Posterior cingulate gyrus (tissue), 11 donors: ENCODE measurements at places on chromosomes 7 and 10.
A peak's percentile ranks its signal among the peaks of the same experiment; 100 is the strongest.

DNA sequence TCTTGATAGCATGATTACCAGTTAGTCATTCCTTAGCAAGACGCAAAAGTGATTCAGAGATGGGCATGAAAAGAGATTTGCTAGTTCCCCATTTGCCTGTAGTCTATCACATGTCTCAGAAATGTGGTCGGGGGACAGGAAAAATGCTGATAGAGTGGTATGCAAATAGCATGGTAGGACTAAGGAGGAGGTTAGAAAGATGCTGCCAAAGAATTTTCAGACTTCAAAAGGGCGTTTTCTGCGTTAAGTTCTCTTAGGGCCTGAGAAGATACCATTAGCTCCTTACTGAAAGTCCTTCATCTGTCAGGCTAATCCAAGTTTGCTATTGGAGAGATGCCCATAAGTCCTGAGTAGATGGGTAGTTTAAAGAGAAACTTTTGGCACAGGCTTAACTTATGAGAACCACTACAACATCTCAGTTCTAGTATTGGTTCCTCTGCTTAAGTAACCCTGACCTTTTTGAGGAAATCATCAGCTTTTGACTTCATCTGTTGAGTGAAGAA, 2.7 kb downstream of the CALD1 start:
- no peak for DNase-seq

DNA sequence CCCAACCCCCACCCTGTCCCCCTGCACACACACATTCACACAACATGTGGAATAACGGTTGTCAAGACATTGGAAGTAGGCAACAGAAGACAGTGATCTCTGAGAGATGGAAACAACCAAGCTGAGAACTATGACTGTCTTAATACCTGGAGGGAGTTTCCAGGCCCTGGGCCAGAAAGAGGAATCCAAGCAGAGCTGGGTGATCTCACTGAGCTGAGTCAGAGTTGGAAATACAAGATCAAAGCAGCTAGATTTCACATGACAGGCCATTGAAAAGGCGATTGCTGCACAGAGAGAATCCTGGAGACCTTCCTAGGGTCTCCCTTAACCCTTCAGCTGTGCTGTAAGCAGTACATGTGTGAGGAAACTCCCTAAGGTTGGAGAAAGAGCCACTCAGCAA, 165.8 kb upstream of the PRSS1 start:
- no peak for DNase-seq

GRCh38 chr10:26491934-26492333, 53.8 kb downstream of the APBB1IP start:
- DNase-seq: no peak

GRCh38 chr7:78542541-78542940, 744.0 kb downstream of the PHTF2 start:
- DNase-seq: no peak

GRCh38 chr10:95832216-95833041, 75.3 kb upstream of the CC2D2B start:
- no peak for DNase-seq

DNA sequence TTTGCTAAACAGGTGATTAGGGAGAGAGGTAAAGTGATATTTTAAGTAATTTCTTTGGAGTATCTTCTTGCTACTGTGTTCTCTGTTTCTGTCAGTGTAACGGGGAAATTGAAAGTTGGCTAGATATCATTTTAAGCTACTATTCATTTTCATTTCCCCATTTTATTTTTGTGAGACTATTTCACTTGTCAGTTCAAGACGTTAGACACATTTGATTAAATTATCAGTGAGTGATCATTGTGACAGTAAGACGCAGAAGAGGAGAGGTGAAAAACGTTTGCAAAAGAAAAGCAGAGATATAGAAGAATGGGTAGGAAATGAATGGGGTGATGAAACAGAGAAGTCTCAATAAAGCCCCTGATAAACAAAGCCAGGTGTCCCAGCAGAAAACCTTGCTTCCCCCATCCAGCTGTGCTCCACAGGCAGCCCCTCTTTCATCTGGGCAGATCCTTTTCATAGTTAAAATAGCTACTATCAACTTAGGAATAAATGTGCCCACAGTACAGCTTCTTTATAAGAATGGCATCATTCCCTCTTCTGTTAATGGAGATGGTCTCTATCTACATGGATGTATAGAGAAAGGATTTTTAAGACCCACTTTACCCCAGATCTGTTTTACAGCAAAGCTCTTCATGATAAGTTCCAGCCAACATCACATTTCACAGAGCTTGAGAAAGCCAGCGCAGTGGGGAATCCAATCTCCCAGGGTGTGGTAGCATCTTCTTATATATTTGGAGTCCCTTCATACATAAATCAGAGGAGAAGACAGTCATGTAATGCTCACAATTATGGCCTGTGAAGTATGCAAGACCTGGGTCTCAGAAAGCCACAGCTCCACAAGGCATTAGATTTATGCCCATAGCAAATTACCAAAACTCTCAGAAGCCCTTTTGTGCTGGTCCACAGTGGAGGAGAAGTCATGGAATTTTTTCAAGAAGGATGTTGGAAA, 138.1 kb upstream of the ITGB1 start:
- no peak for DNase-seq

DNA sequence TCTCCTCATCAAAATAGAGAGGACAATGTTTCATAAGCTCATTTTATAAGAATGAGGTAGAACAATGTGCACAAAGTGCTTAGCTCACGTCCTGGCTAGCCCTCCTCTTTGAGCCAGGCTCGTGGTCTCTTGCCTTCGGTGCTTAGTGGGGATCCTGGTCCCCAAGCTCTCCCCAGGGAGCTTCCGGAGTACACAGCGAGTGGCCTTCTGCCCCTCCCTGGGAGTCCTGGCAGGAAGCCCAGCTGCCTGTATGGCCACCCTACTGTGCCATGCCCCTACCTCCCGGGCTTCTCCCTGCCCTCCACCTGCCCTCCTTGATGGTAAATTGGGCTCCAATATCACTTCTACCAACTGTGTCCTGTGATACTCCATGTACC, 868 bp downstream of the MYO1G start:
- peak; percentile 67 for DNase-seq

- DNase-seq: peak; percentile 80
These were observed 11.9 kb downstream of the SSC4D start for GRCh38 chr7:76397409-76398183.

- DNase-seq: no peak
These were observed 174.9 kb downstream of the C7orf25 start for GRCh38 chr7:42736931-42737330.
